HT1080 (cell line): ENCODE measurements at places on chromosomes 2 and 18.

GRCh38 chr2:236168110-236169080, at the start of gene GBX2:
GBX2 (minus strand) TSS chr2:236168386; CDS start chr2:236167971, 415 bp downstream.
- DNase-seq = peak; percentile 77

- no peak for DNase-seq
Measured at GRCh38 chr2:227482638-227483340, 10.8 kb downstream of the AGFG1 start.

- peak; percentile 56 for DNase-seq
Measured at GRCh38 chr2:172113617-172114016, 10.9 kb upstream of the DLX2 start.

GRCh38 chr2:235677937-235678336, 184.1 kb downstream of the AGAP1 start:
- no peak for DNase-seq

DNA sequence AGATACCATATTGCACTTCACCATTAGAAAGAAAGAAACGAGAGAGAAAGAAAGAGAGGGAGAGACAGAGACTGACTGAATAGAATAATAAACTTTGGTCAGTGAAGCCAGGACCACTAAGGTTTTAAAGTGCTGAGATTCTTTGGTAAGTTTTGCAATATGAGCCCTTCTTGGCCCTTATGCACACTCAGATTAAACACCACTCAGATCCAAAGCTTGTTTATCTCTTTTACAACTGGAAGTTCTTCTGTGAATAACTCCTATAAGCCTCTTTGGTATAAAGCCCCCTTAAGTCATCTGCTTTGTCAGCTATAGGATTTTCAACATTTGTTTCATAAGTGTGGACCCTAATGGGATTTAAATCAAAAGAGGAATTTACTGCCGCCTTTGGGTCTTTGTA, 40.8 kb downstream of the PID1 start:
- DNase-seq = no peak

DNA sequence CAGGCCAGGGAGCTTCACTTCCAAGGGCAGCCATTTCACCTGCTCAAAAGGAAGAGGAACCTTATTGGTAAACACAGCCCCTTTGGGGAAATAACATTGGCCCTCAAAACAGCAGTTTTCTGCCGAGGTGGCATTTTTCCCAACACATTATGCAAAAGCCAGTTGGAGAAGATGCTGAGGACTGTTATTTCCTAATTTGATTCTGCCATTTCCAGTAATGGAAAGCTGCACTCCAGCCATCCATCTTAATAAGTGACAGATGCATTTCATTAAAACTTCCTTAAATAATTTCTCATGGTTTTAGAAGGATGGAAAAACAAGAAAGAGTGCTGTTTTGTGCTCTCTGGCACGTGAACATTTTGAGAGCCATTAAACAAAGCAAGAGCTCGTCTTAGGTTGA, 55.9 kb upstream of the ALK start:
- no peak for DNase-seq

DNA sequence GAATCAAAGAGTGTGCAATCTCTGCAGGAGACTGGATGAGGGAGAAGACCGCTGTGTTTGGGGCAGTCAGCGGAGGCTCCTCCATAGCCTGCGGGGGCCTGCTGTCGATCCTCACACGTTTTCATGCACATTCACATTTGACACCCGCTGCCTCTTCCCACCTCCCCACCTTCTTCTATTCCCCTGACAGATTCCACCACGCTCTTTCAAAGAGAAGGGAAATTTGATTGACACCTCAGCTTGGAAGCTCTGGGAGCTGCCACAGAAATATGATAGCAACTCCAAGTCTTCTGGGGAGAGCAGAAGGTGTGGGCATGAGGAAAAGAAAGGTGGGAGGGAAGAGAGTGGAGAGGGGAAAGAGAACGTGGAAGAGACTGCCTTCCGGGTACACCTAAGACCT, 87.5 kb downstream of the BOD1L2 start:
- DNase-seq = no peak

GRCh38 chr2:233837694-233838229, 16.6 kb downstream of the HJURP start:
- DNase-seq = no peak

DNA sequence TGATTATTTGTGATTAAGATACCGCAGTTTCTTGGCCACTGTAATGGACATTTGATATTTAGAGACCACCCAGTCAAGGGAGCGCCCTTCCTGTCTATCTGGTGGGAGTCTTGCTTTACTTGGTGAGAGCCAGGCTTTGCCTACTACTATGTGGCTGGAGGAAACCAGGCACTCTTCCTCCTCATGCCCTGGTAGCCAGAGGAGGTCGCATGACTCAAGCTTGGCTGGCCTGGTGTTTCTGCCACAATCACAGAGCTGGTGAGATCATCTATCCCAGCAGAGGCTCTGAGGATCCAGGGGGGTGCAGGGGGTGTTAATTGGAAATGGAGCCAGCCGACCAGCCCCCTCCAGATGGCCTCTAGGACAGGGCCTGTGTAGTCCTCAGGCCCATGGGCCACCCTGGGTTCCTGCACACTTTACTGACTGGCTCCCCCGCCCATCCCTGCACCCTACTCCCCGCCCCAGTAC, 46.8 kb upstream of the BIN1 start:
- peak; percentile 97 for DNase-seq
